ENCODE measurements at places on chromosomes 2 and 18.

DNA sequence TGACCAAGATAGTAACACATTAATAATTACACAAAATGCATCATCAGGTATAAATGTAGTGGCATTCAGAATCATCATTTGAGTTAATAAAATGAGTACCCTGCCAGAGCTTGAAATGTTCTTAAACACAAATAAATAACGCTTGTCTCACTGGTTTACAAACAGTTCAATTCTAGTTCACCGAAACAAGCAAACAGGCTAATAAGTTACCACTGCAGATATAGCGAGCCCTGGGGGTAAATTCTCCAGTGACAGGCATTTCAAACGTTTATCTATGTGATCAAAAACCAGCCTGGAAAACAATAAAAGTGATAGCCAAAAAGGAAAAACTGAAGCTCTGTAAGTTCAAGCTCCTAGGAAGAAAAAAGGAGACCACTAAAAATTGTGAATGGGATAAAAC, 152.6 kb downstream of the THADA start:
- no peak for DNase-seq

DNA sequence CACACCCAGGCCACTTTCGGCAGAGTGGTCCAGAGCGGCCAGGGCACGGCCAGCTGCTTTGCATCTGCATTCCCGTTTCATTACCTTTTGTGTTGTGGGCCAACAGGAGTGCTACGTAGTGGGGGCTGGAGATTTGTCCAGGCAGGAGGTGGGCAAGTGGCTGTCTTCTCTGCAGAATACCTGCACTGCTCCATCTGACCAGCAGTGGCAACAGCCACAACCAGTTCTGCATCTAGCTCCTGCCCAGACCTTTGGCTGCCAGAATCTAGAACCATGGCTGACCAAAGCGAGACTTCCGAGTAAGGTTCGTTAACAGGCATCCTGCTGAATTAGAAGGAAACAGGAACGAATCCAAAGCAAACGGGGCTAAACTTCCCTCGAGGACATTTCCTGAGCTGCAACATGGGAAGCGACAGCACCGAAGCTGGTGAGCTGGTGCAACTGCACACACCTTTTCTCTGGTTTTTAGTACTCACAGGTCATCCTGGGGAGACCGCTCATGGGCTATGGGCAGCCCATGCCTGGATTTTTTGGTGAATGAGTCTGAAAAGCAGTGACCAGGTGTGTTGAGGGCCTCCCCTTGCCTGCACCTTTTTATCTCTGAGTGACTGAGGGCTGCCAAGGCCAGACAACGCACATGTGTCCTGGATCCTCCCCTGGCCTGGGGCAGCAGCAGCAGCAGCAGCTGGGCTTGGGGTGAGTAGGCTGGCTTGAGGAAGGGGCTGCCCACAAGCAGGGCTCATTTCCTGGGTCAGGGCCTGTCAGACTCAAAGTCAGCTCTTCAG, 10.5 kb downstream of the GDF7 start:
- DNase-seq: no peak

- DNase-seq: no peak
Observed at GRCh38 chr2:174059884-174060244, 94.7 kb upstream of the SP3 start.

GRCh38 chr2:133525090-133525489, 43.2 kb downstream of the NCKAP5 start:
- no peak for DNase-seq

- DNase-seq: no peak
Observed at GRCh38 chr18:79930020-79930642, 21.3 kb downstream of the SLC66A2 start.

DNA sequence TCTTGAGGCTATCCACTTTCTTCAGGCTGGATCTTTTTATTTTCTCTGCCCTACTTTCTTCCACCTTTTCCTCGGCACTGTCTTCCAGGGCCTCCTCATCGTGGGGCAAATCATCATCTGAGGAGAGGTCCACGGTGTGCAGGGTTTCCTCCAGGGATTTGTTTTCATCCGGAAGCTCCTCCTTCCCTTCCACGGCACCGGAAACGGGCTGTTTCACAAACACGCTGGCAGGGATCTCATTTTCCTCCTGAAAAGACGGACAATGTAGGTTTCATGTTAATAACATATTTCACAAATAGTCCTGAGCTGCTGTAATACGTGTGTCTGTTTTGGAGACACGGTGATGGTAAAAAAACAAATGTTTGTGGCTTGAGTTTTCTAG, 10.4 kb downstream of the CAVIN2 start:
- no peak for DNase-seq

DNA sequence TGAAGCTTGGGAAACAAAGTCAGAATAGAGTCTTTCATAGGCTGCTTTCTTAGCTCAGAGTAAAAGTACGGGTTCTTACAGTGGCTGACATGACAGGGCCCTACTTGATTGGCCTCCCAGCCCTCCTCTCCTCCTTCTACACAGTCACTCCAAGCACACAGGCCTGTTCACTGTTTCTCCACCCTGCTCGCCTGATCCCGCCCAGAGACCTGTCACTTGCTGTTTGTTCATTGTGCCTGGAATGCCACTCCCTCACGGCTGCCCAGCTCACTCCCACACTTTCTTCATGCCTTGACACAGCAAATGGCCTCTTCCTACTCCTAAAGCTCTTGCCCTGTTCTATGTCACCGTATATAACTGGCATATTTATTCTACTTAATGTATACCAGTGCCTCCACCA, 104.8 kb downstream of the MAP4K4 start:
- no peak for DNase-seq

DNA sequence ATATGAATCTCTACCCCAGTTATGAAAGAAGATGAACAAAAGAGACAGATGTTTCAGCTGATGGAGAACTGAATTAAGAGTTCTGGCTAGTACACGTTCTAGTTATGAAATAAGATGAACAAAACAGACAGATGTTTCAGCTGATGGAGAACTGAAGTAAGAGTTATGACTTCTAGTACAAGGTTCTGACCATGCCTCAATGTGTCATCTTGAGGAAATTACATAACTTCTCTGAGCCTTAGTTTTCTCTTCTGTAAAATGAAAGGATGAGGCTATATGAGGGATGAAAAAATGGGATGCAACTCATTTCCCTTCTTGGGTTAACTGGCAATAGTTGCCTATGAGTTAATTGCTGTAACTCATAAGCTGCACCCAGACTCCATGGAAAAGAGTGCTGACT, 92.9 kb upstream of the WDR75 start:
- no peak for DNase-seq

Data from SHP77 treated with DMSO at 0.1 percent for 48 hours (cell line).